Fibroblast of skin of left biceps (primary cell): ENCODE measurements at places on chromosomes 1 and 21.

- DNase-seq: peak; percentile 88
These were observed 47.2 kb upstream of the NBL1 start for GRCh38 chr1:19596714-19597495.

DNA sequence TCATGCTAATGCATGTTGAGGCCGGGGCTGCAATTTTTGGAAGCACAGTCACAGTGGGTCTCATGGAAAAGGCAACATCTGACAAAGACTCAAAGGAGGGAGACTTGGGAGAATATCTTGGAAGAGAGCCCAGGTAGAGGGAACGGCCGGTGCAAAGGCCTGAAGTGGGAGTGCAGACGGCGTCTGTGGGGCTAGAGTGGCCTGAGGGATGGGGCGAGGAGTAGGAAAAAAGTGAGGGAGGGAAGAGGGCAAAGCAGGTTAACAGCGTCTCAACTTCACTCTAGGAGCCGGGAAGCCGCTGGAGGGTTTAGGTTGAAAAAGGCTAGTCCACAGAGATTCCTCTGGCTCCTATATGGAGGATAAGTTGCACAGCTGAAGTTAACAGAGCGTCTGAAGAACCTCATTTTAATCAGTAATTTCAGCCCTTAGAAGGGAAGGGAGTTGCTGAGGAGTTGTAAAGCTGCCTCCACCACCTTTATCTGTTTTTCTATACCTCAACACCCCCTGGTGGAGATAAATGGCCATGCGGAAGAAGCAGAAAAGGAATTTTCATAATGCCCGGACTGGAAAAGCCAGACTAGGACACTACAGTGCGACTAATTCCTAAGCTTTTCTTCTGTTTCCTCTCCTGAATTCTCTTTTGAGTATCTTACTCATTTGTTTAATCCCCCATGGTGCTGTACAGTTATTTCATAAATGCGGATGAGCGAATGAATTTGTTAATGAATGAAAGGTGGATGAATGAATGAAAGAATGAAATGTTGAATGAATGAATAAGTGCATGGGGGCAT is 78.7 kb upstream of the ZNF281 start:
- DNase-seq: peak; percentile 69

GRCh38 chr1:167791281-167792187 is 69.8 kb downstream of the MPZL1 start:
- peak; percentile 99 for DNase-seq

- DNase-seq: no peak
These were observed 17.0 kb downstream of the IL10RB start for GRCh38 chr21:33283203-33283602.

DNA sequence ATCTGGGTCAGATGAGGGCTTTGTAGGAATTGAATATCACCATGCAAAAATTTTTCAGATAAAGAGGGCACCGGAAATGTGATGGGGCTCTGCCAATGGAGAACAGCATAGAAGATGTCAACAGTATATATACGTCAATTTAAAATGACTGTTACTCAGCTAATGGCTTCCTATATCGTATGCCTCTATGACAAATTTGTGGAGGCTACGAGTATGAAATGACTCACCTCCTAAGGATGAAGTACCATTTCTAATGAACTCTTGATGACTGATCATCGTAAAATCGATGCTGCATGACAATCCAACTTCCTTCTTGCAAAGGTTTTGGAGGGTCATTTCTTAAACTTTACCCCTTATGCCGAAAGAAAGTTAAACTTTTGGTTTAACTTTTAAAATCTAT is 450.3 kb upstream of the ZP4 start:
- no peak for DNase-seq

- no peak for DNase-seq
These were observed 22.1 kb upstream of the IL10 start for GRCh38 chr1:206794294-206794908.

- DNase-seq: no peak
These were observed 22.8 kb upstream of the STRIP1 start for GRCh38 chr1:110011527-110012041.

DNA sequence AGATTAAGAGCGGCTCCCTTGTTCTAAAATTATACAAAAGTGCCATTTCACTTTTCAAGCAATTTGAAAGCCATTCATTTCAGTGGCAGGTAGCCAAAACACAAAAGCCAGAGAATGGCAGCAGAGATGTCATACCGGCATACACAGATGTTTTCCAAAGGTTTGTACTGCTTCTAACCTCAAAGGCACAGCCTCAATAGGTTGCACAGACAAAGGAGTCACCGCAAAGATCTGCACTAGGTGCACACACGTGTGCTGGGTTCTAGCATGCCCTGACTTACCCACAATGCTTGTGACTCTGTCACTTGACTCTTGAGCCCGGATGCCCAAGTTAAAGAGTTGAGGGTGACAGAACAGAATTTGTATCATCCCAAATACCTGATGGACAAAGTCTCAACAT is 448.9 kb upstream of the ADGRL2 start:
- no peak for DNase-seq

DNA sequence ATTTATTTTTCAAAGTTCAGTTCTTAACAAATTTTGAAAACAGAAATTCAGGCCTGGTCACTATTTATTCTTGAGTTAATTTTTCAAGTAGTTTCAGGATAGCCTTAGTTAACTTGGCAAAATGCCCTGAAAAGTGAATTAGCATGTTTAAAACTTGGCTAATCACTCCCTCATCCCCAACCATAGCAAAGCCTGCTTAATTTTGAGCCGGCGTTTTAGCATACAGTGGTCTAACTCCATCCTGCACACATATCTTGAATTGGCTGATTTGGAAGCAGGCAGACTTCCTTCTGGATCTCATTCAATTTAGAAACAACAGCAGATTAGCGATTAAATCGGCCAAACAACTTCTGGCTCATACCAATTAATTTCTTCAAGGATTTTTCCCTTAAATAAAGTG is 439.2 kb downstream of the PTBP2 start:
- DNase-seq: no peak

- no peak for DNase-seq
These were observed 634.8 kb downstream of the MATN1 start for GRCh38 chr1:30088594-30088993.

GRCh38 chr21:20373031-20373430 is 625.2 kb upstream of the NCAM2 start:
- no peak for DNase-seq

- peak; percentile 25 for DNase-seq
These were observed 99.2 kb upstream of the B3GALT2 start for GRCh38 chr1:193285641-193286040.

DNA sequence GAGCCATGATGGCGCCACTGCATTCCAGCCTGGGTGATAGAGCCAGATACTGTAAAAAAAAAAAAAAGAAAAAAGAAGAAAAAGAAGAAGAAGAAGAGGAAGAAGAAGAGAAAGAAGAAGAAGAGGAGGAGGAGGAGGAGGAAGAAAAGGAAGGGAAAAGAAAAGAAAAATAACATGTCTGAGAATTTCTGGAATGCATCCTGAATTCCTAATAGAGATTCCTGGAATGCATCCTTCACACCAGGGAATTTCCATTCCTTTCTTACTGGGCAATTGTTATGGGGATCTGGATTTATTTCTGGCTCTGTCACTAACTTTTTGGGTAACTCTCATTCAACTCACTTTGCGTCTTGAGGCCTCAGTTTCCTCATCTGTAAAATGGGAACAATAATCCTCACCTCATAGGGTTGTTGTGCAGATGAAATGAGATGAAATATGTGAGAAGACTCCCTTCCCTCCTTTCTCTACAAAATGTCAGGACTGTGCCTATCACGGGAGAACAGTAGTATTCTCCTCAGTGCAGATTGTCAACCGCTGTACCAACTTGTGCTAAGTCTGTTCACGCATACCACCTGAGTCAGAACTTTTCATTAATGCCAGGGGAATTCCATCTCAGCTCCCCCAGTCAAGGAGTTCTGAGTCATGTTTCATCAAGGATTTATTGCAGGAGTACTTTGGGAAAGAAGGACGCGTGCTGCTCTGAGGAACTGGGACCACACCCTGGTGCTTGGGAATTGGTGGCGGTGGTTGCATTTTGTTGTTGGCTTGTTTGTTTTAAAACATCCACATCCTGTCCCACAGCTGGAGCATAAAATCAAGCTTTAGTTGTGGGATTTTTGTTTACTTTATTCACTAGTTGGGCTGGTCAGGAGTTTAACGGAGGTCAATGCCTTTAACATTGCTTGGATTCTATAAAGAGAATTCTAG is 42.4 kb upstream of the ROR1 start:
- DNase-seq: peak; percentile 66

- no peak for DNase-seq
These were observed 22.9 kb upstream of the ATP1A1 start for GRCh38 chr1:116350097-116350645.
